ENCODE measurements at places on chromosomes 1 and 21.

DNA sequence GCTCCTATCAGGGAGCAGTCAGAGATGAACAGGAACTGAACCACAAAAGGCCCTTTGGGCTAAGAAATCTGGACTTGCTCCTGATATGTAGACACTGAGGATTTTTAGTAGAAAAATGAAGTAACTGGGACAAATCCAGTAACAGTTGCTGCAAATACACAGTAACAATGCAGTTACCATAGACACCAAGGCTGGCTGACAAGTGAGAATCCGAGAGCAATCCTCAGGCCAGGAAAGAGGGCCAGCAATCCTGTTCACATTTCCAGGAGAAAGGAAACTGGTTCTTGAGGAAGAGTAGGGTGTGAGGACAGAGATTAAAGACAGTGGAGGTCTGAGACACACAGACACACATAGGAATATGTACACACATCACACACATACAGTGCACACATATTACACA, 9.3 kb upstream of the LORICRIN start:
- DNase-seq, result no peak

GRCh38 chr1:33338048-33338439, 17.1 kb upstream of the A3GALT2 start:
- DNase-seq, result no peak

GRCh38 chr1:7279769-7280168, 491.3 kb upstream of the VAMP3 start:
- DNase-seq, result no peak

DNA sequence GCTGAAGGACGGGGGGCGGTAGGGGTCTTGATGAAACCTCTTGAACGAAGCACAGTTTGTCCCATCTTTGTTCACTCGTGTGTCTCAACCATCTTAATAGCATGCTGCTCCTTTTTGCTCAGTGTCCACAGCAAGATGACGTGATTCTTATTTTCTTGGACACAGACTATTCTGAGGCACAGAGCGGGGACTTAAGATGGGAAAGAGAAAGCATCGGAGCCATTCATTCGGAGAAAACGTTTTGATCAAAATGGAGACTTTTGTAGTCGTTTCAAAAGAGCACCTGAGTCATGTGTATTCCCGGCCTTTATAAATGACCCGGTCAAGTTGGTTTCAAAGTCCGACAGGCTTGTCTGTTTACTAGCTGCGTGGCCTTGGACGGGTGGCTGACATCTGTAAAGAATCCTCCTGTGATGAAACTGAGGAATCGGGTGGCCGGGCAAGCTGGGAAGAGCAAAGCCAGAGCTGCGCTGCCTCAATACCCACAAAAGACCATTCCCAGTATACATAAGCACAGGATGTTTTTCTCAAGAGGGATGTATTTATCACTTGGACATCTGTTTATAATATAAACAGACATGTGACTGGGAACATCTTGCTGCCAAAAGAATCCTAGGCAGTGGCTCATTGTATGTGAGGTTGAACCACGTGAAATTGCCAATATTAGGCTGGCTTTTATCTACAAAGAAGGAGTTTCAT, 18.5 kb downstream of the ETS2 start:
- DNase-seq, result no peak

DNA sequence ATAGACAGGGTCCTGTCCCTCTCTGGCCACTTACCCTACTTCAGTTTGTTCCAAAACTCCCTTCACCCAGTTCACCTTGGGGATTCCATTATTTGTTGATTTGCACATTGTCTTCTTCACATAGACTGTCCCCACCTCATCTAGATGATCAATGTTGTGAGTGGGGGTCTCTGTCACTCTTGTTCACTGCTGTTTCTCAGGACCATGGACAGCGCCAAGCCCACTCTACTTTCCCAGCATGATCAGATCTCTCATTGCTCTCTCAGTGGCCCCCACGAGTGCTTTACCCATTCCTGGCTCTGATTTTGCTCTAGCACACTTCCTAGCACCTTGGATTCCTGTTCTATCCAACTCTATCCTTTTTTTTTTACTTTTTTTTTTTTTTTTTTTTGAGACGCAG, 45.4 kb upstream of the IGSF21 start:
- no peak for DNase-seq

DNA sequence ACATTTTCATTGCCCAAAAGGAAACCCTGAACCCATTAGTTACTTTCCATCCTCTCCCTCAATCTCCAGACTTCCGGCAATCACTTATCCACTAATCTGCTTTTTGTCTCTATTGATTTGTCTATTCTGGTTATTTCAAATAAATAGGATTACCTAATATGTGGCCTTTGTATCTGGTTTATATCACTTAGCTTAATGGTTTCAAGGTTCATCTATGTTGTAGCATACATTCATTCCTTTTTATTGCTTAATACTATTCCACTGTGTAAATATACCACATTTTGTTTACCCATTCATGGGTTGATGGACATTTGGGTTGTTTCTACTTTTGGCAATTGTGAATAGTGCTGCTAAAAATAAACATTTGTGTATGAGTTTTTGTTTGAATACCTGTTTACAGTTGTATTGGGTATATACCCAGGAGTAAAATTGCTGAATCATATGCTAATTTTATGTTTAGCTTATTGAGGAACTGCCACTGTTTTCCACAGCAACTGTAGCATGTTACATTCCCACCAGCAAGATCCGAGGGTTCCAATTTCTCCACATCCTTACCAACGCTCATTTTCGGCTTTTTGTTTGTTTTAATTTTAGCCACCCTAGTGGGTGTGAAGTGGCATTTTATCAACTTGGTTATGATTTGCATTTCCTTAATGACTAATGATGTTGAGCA, 2.5 kb upstream of the SLC25A44 start:
- no peak for DNase-seq

DNA sequence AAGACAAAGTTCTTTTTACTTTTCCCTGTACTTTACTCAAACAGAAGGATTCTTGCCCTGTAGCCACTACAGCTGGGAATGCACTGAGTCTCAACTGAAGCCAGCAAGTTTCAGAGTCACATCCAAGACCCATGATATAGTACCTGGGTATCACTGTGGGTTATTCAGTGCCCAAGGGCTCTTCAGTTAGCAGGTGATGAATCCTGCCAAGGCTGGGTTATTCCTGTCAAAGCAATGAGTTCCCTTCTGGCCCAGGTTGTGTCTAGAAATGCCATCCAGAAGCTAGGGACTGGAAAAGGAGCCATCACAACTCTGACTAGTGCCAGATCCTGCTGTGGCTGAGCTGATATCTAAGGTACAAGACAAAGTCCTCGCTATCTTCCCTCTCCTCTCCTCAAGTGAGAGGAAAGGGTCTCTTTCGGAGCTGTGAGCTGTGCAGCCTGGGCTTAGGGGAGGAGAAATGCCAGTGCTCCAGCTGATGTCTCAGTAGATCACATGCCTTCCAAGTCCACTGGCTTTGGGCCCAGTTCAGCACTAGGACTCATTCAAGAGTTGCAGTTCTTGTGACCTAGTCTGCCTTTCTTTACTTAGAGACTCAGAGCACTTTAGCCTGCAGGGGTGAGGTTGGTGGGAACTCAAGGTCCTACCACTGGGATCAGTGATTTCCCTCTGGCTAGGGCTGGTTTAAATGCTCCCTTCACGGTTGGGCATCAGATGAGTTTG, 369.4 kb downstream of the TBX15 start:
- DNase-seq, result no peak

GRCh38 chr1:161176468-161177111, 717 bp downstream of the B4GALT3 start:
- DNase-seq, result no peak

- no peak for DNase-seq
These were observed 14.3 kb downstream of the G0S2 start for GRCh38 chr1:209689477-209689876.

DNA sequence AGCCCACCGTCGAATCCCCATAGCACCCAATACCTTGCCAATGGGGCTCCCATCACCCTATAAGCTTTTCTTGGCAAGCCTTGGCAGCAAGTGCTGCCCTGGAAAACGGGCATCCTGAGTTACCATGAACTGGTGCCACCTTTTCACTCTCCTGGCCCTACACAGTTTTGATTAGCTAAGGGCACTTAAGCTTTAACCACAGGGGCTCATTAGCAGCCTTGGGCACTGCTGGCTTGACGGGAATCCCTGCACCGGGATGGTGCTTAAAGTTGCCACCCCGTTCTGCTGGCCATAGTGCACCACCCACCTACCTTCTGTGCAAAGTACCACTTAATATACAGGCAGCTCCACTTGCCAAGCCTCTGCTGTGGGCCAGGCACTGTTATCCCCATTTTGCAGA, 13.7 kb downstream of the PARS2 start:
- no peak for DNase-seq

DNA sequence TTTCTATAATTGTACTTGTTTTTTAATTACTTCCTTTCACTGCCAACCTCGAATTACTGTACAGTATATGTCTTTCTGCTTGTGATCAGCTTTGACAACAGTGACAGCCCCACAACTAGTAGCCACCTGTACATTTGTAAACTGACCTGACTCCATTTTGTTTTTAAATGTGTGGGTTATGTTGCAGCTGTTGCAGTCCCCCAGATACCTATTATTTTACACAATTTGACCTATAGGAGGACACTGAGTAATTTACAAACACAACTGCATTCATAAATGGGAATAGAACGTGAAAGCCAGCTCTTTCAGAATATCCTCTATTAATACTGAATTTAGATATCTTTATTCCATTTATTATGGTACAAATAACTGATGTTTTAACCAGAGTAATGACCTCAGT, 2.5 kb upstream of the VAMP3 start:
- DNase-seq, result no peak

DNA sequence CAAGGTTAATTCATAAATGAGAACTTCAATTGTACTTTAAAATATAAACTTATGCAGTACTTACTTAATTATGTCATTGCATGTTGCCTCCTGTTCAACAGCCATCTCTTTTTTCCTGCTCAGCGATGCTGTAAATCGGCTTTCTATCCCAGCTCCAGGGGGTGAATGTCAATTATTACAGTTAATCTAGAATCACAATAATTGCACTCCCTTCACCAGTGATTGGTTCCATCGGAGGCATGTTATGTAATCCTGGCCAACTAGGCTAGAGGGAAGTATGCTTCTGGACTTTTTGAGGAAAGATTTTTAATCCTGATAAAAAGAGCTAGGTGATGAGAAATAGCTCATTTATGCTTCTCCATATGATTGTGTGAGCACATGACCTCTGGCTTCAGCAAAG, 53.8 kb upstream of the SGIP1 start:
- DNase-seq, result no peak

- DNase-seq, result no peak
These were observed 5.4 kb downstream of the DMAP1 start for GRCh38 chr1:44218503-44219300.

DNA sequence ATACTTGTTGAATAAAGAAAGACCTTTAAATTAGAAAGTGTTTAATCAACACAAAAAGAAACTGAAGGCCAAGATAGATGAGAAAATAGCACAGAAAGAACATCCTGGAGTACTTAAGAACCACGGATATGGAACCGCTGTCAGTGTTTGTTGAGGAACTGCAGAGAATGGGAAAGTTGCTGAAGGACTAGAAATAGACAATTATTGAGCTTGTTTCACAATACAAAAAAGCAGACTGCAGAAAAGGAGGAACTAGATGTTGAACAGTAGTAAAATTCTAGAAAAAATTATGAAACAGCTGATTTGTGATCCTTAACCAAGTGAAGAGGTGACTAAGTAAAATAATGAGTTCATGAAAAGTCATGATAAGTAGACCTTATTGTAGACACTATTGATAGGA, 29.7 kb downstream of the MYSM1 start:
- DNase-seq, result no peak

GRCh38 chr1:204285436-204286305, 71.9 kb upstream of the GOLT1A start:
- no peak for DNase-seq

DNA sequence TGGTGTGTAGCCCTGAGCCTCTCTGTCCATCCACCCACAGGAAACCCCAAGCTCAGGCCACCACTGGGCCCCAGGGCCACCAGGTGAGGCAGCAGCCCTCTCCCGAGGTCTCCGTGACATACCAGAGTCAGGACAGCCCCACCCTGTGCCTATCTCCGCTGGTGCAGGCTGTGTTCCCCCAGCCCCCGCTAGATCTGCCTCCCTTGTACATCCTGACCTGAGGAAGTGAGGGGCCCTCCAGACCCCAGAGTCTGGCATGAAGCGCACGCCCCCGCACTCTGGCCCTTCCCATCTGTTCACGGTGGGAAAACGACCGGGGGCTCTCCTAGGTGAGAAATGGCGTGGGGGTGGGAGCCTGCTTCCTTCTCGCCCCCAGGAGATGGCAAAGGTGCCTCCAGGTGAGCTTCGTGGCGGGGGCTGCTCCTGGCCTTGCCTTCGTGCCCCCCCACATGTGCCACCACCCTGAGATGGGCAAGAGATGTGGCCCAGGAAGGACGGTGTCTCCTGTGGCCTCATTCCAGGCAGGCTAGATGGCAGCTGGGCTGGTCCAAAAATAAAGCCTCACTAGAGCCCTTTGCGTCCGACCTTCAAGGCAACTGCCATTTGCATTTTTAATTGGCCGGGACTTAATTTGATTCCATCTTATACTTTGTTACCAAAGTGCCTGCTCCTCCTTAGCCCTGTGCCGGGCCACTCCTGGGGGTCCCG, 3.1 kb downstream of the GABRD start:
- no peak for DNase-seq

- DNase-seq, result no peak
These were observed 94.3 kb downstream of the DIRAS3 start for GRCh38 chr1:67956116-67956515.

DNA sequence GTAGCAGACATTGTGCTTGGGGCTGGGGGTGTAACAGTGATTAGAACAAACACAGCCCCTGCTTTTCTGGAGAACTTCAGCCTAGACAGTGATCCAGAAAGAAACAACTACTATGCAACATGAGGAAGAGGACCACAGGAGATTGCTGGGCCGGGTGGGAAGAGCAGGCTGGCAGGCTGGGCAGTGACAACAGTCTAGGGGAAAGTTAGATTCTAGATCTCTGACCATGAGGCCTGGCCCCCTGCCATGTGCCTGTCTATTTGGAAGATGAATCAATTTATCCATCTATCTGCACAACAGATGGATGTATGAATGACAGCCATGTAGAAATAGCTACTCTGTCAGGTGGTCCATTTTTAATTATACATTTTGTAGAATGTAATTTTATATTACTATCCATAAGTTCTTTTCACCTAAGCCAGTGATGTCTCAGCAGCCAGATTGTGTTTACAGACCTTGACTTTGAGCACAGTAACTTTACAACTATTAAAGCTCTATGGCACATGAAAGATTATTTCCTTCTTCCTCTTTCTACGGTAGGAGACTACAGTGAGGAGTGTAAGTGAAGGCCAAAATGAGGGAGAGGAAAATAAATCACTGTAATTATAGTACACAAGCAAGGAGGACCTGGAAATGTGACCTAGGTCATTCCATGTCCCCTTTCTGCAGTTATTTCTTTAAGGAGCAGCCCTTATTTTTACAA, 15.5 kb downstream of the CLIC6 start:
- DNase-seq, result no peak

DNA sequence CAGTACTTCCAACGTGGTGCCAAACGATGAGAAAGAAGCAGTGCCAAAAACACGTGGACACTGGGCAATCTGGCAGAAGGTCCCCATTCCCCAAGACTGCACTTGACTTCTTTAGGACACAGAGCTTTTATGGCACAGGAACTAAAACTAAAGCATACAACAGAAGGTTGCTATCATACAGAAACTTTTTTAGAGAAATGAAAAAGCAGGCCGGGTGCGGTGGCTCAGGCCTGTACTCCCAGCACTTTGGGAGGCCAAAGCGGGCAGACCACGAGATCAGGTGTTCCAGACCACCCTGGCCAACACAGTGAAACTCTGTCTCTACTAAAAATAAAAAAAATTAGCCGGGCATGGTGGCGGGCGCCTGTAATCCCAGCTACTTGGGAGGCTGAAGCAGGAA, 43.0 kb downstream of the GNB1 start:
- no peak for DNase-seq

Data from stimulated activated CD8-positive, alpha-beta memory T cell treated with anti-CD3 and anti-CD28 coated beads, Interleukin-2, amount 100 ng/mL, for 1 hour (primary cell).